SK-N-SH (cell line): ENCODE measurements at places on chromosomes 12 and 14. TPM values are rescaled to one million over a fixed set of nuclear protein-coding genes. Genes with fewer than 3 reads are reported as not detected.

FIGNL2 gene
- polyA plus RNA-seq, result 0.05 and 0.08 TPM in 2 replicates

MFAP5 gene
- 19.1 and 34.8 TPM in 2 replicates for polyA plus RNA-seq

PRR4 gene
- polyA plus RNA-seq, result 3.9 and 4.3 TPM in 2 replicates

PHETA1 gene
- 7.3 and 8.1 TPM in 2 replicates for polyA plus RNA-seq

- DNase-seq, result no peak
Measured at GRCh38 chr12:53480491-53481442, 18.5 kb downstream of the MAP3K12 start.

- DNase-seq, result no peak
Measured at GRCh38 chr12:7118881-7119280, 9.8 kb downstream of the RBP5 start.

GRCh38 chr12:71892059-71892458, 46.6 kb upstream of the TPH2 start:
- DNase-seq, result no peak

GRCh38 chr14:54652605-54653052, 85.7 kb downstream of the SAMD4A start:
- no peak for DNase-seq
